ENCODE measurements at places on chromosomes 5 and 9. TPM values are rescaled to one million over a fixed set of nuclear protein-coding genes. Genes with fewer than 3 reads are reported as not detected.

The PTPRD gene
- 5.5 TPM for total RNA-seq

The MRNIP gene
- total RNA-seq: 12.5 TPM

The CFAP77 gene
- 3.3 TPM for total RNA-seq

The EGFLAM gene
- total RNA-seq: 2.2 TPM

The GBGT1 gene
- 16.8 TPM for total RNA-seq

The UGT3A1 gene
- not detected for total RNA-seq

DNA sequence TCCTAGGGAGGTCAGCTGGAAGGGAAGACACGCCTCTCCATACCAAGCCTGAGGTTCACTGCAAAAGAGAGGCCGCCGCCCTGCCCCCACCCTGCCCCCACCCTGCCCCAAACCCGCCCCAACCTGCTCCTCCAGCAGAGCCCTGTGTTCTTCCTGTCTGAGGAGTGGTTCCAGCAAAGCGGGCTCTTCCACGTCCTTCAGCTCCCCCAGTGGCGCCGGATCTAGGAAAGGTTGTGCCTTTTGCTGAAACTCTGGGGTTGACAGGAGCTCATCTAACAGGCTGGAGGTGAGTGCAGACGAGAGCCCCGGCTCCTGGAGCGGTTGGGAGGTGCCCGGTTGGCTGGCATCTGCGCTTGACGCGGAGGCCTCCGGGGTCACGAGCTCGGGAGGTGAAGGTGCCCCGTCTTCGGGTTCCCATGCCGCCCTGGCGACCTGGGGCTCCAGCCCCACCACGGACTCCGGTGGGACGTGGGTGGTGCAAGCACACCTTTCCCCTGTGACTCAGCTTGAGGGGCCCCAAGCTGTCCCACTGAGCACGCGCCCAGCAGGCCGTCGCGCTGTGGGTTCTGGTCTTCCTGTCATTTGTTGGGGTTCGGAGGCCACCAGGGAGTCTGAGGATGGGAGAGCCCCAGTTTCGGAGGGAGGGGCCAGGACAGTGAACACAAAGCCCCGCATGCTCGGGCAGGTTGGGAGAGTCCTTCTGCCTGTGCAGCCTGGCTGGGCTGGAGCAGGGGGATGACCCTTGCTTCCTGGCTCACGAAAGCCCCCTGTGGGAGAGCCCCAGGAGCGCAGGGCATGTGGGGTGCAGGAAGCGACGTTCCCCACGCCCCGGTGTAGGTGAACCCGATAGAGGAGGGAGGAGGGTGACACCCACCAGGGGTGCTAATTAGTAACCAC lies 1467.1 kb downstream of the FOXD4L5 start:
- peak; percentile 79 for DNase-seq

DNA sequence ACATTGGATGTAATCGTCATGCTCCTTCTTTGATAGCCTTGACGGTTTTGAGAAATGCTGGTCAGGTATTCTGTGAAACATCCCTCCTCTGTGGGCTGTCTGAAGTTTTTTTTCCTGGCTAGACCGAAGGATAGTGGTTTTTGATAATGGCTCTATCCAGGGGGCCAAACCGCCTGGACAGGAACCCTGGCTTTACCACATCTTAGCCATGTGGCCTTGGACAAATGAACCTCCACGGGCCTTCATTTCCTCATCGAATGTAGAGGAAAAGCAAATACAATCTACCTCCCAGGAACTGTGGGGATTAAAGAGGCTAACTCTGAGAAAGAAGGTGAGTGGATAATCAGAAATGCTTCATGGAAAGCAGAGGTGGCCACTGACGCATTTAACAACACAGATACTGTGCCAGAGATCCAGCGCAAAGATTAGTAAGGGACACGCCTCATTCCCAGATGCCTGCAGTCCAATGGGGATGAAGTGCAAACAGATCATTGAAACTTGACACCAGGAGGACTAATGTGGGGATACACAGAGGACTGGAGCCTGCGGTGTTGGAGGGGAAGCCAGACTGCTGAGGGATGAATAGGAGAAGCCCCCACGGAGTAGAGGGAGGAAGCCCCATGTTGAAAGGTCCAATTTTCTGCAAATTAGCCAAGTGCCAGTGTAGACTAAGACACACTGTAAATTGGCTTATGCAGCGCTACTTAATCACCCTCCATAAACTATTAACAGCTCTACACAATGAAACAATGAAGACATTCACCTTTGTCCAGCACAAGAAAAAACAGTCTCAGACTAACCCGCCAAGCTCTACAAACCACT lies 41.6 kb downstream of the MYO10 start:
- DNase-seq: no peak

GRCh38 chr9:116792271-116792670 lies 105.2 kb downstream of the TRIM32 start:
- no peak for DNase-seq
